Neuronal stem cell (in vitro differentiated cells): ENCODE measurements at places on chromosomes 11 and 22.

DNA sequence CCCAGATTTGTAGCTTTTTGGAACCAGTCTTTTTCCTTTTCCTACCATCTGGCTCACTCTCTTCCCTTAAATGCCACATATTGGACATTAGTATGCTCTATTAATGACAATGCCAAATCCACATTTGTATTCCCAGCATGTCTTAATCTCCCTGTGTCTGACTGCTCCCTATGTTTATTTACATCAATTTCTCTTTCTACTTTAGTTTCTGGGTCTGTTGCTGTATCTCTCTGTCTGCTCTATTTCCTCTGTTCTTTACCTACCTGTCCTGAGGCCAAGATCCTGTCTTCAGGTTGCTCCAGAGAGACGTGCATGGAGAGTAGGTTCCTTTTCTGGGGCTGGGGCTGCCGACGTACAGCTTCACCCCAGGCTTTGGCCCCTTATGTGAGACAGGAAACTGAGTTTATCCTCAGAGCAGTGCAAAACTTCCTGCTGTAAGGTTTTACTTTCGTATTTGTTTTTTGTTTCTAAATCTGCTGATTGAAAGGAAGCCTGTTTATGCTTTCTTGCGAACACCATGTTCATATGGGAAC lies 25.6 kb downstream of the OR2AG2 start:
- no peak for DNase-seq

- no peak for DNase-seq
Measured at GRCh38 chr11:75475767-75476650, 43.0 kb upstream of the KLHL35 start.

DNA sequence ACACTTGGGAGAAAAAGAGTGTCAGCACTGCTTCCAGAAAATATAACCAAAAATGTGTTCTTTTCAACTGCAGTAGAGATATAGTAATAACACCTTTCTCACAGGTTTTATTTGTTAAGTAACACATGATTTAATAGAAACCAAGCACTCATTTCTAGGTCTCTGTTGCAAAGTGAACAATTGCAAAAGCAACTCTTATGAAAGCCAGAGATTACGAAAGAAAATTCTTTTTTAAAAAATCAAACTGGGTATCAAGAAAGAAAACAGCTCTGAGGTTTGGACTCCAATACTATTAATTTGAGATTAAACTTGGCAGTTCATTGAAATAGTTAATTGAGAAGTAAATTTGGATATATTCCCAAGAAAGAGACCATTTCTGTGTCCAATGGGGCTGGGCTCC lies 9.8 kb upstream of the XKR3 start:
- no peak for DNase-seq

- DNase-seq = no peak
Measured at GRCh38 chr11:102234779-102235439, 82.4 kb upstream of the BIRC3 start.

DNA sequence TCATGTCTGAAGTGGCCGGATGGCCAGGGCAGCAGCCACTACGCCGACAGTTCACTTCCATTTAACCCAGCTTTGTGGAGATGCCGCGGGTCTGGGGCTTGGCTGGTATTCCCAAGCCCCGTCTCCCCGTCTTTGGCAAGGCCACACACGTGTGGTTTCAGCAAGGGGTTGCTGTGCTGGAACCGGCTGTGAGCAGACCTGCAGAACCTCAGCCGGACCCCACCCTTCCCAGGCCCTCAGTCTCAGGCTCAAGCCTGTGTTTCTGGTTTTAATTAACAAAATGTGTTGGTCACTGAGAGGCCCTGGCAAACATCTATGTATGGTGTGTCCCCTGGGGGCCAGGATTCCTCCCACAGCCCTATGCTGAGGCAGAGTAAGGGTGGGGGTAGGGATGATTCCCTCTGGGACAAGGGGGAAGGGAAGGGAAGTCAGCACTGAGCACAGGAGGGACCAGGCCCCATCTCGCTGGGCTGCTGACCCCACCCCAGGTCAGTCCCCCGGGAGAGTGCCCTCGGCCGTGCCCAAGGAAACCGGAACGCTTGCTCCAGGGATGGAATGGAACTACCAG lies 9.3 kb downstream of the OSBPL5 start:
- no peak for DNase-seq

- DNase-seq = no peak
Measured at GRCh38 chr11:81211050-81211449, 1522.6 kb downstream of the FAM181B start.

DNA sequence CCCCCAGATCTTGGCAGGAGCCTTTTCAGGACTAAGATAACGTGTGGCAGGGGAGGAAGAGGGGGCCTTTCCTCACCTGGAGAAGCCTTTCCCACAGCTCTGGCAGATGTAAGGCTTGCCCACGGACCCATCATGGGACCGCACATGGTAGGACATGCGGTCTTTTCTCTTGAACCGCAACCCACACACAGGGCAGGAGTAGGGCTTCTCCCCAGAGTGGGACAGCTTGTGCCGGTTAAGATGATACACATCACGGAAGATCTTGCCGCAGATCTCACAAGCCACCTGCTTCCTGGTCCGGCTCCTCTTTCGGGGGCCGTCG lies 1.9 kb downstream of the PATZ1 start:
- no peak for DNase-seq

GRCh38 chr11:48129697-48130395 lies 86.8 kb upstream of the OR4B1 start:
- DNase-seq = no peak

DNA sequence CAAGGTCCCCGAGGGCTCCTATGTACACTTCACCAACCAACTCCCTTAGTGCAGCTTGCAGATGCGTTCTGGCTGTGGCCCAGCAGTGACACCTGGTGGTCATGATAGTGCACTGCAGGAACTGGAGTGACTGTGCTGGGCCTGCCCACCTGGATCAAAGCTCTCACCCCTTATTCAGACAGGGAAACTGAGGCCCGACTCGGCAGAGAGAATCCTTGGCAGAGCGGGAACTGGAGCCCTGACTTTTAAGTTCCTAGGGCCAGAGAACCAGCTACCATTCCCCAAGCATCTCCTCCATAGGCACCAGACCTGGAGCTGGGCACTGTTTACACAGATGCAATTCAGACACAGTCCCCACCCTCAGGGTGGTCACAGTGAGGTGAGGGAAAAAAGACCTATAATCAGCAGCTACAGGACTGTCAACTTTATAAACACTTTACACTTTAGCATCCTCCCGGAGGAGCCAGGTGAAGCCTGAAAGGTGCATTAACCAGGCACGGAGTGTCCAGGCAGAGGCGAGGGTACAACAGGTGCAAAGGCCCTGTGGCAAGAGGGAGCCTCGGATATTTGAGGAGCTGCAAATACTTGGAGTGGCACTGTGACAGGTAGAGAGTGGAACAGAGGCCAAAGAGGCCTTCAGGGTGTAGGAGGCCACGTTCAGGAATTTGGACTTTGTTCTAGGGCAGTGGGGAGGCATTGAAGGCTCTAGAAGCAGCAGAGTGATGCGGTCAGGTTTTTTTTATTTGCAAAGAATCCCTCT lies 22.0 kb downstream of the RHBDD3 start:
- DNase-seq = peak; percentile 60

GRCh38 chr11:58730507-58731089 lies 1.1 kb downstream of the GLYAT start:
- DNase-seq = no peak

GRCh38 chr11:66345316-66345649 lies 379 bp upstream of the BRMS1 start:
- DNase-seq = no peak

DNA sequence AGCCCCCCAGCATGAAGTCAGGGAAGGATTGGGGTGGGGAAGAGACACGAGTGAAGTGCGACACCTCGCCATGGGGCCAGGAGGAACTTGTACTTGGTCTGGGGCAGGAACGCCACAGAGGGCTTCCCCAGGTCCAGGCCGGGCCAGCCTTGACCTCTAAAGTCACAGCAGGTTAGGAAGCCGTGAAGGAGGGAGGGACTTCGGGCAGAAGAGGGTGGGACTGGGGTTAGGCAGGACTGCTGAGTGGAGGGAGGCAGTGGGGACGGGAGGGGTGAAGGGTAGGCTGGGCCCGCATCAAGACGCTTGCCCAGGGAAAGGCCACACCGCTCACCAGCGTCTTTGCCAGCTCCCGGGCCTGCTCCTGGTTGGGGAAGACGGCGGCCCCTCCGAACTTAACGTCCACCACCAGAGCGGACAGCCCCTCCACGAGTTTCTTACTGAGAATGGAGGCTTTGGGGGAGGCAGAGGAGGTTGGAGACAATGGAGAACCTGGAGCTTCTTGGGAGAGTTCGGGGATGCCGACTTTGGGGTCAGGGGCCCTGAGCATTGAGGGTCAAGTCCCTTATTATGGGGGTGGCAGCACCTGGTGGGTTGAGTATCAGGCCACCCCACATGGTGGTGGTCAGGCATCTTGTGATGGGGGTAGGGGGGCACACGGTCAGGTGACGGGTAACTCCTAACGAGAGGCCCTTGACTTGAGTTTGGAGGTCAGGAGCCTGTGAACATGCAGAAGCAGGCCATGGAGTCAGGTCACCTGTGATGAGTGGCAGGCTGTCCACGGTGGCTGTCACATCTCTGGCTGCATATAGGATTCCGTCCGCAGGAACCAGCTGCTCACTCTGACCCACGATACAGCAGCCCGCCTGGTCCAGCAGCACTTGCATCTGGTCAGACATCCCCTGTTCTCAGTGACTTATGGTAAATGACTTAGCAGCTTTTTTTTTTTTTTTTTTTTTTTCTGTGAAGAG lies 1.7 kb upstream of the SCO2 start:
- DNase-seq = no peak

DNA sequence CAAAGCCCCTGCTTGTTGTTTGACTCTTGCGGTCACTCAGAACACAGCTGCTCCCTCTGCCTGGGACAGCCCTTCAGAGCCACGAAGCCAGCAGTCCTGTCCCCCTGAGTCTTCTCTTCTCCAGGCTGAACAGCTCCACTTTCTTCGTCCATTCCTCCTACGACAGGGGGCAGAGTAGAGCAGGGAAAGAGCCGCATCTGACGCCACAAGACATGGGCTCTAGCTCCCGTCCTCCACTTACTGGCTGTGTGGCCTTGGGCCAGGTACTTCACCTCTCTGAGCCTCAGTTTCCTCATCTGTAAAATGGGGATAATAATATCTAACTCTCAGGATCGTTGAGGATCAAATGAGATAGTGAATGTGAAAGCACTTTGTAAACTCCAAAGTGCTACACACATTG lies 29.9 kb downstream of the CHRDL2 start:
- DNase-seq = no peak

- DNase-seq = no peak
Measured at GRCh38 chr22:44893731-44894080, 116.1 kb downstream of the PHF21B start.

GRCh38 chr11:47332303-47332711 lies 20.2 kb downstream of the MYBPC3 start:
- DNase-seq = no peak

DNA sequence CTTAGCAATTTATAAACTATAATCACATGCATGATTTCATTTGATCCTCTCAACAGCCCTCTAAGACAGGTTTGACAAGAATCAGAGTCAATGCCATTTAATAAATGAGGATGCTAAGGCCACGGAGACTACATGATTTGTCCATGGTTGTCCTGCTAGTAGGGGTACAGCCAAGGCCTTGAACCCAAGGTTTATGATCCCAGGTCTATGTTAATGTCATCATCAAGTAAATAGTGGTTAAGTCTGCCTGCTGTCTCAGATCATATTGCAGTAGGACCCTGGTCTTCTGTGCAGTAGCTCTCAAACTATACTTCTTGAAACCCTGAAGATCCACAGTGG lies 17.7 kb upstream of the SYTL2 start:
- no peak for DNase-seq

DNA sequence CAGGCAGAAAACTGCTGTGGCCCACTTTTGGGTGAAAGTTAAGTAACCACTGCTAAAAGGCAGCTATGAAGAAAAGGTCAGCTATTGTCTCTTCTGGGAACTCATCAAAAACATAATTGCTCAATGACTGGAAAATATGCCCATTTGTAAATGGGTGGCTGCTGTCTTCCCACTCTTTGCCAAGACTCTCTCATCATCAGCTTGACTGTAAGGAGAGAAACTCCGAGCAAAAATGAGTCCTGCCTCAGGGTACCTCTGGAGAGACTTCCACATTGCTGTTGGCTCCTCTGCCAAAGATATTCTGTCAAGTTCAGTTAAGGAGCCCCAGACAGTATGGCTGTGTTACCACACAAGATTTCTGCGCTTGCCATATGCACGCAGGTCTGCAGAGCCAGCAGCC lies 138.7 kb downstream of the BBOX1 start:
- DNase-seq = no peak

DNA sequence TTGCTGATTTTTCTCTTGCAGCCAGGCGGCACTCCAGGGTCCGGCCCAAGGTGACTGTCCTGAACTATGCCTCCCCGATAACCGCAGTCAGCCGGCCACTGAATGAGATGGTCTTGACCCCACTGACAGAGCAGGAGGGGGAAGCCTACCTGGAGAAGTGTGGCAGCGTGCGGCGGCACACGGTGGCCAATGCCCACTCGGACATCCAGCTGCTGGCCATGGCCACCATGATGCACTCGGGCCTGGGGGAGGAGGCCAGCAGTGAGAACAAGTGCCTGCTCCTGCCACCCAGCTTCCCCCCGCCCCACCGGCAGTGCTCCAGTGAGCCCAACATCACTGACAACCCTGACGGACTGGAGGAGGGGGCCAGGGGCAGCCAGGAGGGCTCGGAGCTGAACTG lies 47.8 kb downstream of the TRAF6 start:
- DNase-seq = no peak

DNA sequence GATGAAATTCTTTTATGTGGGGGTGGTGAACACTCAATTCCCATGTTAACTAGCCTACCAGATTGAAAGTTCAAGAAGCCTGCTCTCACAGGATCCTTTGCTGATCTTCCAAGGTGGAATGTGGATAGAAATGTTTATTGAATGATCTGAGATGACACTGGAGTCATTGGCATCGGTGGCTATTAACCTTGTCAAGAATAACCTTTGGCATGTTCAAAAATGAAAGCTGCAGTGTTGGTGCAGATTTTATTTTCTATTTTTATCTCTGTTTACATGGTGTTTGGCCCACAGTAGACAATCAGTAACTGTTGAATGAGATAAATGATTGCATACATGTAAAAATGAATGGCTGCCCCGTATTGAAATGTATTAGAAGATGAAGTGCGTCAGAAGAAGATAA lies 19.0 kb downstream of the MCAM start:
- no peak for DNase-seq

DNA sequence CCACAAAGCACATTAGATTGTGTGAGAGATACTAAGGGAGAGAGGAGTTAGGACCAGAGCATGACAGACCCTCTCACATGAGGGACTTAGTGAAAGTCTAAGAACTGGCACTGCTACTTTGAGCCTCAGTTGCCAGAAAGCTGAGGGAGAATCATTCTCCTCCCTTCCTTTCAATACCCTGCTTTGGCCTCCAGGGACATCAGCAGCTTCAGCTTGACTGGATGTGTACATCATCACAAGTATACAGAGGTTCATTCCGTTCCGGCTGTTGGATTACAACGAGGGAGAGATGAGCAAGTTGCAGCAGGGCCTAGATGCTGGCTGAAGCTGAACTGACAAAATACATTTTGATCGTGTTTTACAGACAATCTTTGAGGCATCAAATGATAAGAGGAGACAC lies 15.7 kb upstream of the ANO5 start:
- DNase-seq = no peak

GRCh38 chr11:69603111-69603836 lies 37.7 kb upstream of the CCND1 start:
- no peak for DNase-seq
